ENCODE measurements at places on chromosomes 2 and 18.

GRCh38 chr18:34121200-34121721 is 103.5 kb downstream of the NOL4 start:
- DNase-seq, result no peak

DNA sequence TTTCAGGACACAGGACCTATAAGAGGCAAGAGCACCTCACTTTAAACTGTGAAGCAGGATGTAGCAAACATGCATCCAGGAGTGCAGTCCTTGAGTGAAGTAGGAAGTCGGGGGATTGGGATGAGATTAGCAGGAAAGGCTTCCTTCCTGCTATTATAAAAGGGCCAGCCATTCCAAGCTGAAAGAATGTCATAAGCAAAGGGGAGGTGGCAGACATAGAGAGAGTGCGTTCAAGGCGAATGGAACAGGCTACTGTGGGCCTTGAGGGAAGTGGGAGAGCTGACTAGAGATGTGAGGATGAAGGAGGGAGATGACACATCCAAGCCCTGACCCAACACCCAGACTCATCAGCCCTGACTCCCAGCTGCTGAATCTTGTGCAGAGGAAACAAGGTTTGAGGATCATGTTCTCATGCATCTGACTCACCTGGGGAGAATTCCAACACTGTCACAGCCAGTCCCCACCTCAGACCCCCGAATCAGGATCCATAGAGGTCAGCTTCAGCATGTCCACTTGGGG is 63.9 kb downstream of the GYPC start:
- no peak for DNase-seq

DNA sequence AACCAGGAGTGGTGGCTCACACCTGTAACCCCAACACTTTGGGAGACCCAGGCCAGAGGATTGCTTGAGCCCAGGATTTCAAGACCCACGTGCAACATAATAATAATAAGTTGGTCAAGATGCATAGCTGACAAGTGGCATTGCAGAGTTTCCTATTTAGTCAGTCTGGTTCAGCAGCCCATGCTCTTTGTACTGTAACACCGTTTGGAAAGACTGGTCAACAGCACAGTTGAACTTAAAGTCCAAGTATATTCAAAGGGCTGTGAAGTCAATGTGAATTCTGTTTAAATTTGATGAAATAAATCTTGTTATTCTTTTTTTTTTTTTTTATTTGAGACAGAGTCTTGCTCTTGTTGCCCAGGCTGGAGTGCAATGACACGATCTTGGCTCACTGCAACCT is 1.5 kb upstream of the TRMT61B start:
- DNase-seq, result no peak

- no peak for DNase-seq
Observed at GRCh38 chr18:59988098-59988706, 88.4 kb downstream of the PMAIP1 start.

- no peak for DNase-seq
Observed at GRCh38 chr2:238638100-238638981, 209.5 kb upstream of the TWIST2 start.

- DNase-seq, result no peak
Observed at GRCh38 chr2:31140151-31140550, 1.9 kb upstream of the GALNT14 start.

DNA sequence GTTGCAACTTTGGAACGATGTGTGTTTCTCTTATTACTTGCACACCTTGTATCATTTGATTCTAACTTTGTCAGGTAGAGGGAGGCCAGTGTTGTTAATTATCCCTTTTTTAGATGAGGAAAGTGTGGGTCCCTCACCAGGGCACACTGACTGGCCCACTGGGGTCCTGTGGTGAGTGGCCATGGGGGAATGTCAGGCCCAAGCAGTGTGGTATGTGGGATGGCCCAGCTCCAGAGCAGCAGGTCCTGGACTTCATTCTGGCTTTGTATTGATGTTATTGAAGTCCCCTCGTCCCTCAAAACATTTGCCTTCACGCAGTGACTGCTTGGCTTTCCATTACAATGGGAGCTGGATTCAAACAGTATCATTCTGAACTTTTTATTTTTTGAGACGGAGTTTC is 11.7 kb downstream of the NCK2 start:
- no peak for DNase-seq

DNA sequence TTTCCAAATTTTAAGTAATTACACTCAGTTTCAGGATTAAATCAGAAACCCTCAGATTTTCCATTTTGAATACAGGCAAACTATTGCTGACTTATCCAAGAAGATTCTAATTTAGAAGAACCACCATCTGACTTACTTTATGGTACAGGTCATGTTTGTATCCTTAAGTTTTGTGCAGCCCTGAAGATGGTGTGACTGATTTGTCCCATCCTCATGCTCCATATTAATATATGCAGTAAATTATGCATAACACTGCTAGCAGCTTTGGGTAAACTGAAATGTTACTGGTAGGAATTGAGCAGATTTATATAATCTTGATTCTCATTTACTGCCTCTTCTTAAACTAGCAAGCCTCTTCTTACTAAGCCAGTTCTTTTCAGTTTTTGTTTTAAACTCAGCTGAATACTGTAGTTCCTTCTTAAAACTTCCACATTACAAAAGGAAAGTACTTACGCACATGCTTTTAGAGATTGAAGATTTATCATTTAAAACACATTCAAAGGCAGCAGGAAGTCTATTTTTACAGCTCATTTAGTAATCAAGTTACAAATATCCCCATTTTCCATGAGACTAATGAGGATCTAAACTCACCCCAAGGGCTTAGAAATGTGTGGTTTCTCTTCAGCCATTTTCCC is 25.7 kb downstream of the MEX3C start:
- no peak for DNase-seq

DNA sequence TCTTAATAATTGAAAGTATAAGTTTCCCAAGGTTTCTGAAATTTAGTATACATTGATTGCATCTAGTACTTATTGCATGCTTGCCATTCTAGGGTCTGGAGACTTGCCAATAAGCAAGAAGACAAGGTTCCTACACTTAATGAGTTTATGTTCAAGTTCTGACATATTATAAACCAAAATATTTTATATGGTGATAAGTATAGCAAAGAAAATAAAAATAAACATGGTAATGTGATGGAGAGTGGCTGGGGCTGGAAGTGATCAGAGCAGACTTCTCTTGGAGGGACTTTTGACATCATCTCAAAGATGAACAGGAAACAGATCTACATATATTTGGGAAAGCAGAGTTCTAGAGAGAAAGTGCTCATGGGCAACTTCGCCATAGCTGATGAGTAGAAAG is 119.5 kb upstream of the EPHA4 start:
- no peak for DNase-seq

GRCh38 chr18:57534511-57534909 is 52.0 kb downstream of the FECH start:
- DNase-seq, result no peak

GRCh38 chr2:226584518-226585055 is 215.0 kb downstream of the IRS1 start:
- no peak for DNase-seq

- DNase-seq, result no peak
Observed at GRCh38 chr2:130987519-130988425, 105.5 kb downstream of the FAM168B start.

DNA sequence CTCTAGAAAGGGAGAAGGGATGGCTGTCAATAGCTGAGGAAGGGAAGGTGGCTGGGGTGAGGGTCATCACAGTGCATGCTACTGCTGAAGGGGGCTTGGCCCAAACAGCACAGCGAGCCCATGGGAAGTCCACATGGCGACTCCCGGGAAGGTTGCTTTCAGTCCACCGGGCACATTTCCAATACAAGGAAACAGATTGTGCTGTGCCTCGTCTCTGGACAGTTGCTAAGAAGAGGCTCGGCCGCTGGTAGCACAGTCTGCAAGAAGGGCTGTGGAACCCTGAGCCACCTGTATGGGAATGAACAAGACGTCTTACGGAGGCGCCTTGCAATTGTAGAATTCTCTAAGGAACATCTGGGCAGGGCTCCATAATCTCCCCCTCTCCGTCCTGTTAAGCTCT is 123.1 kb downstream of the CELF4 start:
- DNase-seq, result no peak

GRCh38 chr2:181992776-181993175 is 7.1 kb downstream of the PPP1R1C start:
- DNase-seq, result no peak

- no peak for DNase-seq
Observed at GRCh38 chr2:143793381-143793780, 664.2 kb downstream of the ARHGAP15 start.

- no peak for DNase-seq
Observed at GRCh38 chr2:8923183-8923582, 80.3 kb downstream of the MBOAT2 start.

DNA sequence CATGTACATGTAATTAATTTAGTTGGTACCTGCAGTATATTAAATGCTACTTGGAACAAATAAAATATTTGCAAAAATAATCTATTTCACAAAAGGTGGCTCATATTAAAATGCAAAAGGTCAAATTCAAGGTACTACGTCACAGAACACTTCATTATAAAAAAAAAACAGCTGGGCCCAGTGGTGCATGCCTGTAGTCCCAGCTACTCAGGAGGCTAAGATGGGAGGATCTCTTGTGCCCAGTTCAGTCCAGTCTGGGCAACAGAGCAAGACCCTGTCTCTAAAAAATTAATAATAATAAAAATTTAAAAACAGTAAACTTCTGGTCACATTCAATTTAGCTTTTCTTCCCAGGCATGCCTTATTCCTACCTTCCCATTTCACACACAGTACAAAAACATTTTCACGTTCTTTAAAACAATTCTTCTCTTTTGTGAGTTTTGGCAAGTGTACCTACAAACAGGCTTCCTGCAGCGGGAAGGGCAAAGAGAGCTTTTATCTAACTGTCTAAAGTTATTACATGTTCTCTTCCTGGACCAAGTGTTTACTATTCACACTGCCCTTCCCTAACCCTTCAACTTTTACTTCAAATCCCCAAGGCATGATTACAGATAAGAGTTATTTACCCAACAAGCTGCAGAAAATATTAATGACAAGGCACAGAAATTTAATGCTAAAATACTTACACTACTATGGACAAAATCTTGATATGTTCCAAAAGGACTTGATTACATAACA is 10.7 kb downstream of the BAZ2B start:
- DNase-seq, result no peak

- no peak for DNase-seq
Observed at GRCh38 chr2:171149171-171149938, 11.3 kb downstream of the TLK1 start.

DNA sequence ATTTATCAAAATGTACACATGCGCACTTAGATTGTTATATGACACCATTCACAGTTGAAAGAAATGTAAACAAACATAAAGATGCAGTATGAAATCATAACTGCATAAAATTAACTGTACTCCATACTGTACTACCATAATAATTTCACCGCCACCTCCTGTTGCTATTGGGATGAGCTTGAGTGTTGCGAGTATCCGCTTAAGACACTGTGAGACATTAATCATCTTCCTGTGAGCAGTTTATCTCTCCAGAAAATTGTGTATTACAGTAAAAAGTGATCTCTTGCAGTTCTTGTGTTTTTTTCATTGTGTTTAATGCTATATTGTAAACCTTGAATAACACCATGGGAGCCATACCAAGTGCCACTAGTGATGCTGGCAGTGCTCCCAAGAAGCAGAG is 46.1 kb downstream of the OLA1 start:
- DNase-seq, result no peak

- no peak for DNase-seq
Observed at GRCh38 chr2:46340740-46341420, 43.7 kb downstream of the EPAS1 start.

GRCh38 chr18:10417664-10418063 is 36.8 kb upstream of the APCDD1 start:
- DNase-seq, result no peak

DNA sequence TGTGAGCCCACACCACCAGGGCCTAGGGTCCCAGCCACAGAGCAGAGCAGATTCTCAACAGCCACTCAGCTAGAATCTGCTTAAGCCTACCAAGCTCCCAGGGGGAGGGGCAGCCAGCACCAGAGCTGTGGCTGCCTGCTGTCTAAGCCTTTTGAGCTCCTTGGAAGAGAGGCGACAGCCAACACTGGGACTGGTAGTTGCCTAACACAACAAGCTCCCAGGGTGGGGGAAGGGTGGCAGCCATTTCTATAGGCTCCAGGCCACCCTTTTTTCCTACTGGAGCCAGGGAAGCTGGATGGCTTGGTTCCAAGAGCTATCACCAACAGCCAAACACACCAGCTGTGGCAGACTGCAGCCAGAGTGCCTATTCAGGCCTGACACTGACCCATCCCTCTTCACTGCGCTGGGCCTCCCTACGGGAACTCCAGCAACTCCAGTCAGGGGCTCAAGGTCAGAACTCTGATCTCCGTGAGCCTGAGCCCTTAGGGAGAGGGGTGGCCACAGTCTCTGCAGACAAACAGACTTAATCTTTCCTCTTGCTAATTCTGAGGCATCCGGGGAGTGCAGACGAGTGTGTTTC is 1824.3 kb upstream of the CELF4 start:
- no peak for DNase-seq

DNA sequence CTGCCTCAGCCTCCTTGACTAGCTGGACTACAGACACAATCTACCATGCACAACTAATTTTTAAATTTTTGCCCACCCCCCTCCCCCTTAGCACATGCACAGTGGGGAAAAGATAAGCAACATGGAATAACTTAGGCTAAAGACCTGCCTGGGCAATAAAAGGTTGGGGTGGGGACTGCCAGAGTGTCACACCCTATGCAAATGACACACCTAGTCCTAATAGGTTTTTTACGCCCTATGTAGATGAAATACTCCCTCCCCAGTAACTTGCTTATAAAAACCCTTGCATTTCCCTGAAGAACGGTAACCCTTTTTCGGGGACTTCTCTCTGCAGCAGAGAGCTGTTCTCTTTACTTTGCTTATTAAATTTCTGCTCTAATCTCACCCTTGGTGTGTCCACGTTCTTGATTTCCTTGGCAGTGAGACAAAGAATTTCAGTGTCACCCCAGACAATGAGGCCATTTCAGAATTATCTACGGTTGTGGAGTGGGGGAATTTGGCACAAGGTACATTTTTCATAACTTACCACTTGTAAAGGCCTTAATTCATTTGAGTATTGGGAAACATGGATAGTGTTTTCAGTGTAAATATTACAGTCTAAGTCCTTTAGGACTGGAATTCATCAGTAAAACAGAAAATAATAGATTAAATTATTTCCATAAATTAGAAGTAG is 109.2 kb downstream of the NOL4 start:
- no peak for DNase-seq

DNA sequence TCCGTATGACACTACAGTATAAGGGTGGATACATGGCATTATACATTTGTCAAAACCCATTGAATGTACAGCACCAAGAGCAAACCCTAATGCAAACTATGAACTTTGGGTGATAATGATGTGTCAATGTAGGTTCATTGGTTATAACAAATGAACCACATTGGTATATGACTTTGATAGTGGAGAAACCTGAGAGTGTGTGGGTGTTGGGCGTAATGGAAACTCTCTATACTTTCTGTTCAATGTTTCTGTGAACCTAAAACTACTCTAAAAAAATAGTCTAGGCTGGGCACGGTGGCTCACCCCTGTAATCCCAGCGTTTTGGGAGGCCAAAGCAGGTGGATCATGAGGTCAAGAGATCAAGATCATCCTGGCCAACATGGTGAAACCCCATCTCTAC is 6.5 kb upstream of the ACTG2 start:
- DNase-seq, result no peak

GRCh38 chr18:28269750-28270149 is 92.8 kb upstream of the CDH2 start:
- no peak for DNase-seq

GRCh38 chr18:45298986-45299385 is 316.3 kb upstream of the SLC14A2 start:
- DNase-seq, result no peak

GRCh38 chr2:173590276-173590861 is 235.7 kb downstream of the CDCA7 start:
- DNase-seq, result no peak
